ENCODE measurements at places on chromosomes 1 and 21.

DNA sequence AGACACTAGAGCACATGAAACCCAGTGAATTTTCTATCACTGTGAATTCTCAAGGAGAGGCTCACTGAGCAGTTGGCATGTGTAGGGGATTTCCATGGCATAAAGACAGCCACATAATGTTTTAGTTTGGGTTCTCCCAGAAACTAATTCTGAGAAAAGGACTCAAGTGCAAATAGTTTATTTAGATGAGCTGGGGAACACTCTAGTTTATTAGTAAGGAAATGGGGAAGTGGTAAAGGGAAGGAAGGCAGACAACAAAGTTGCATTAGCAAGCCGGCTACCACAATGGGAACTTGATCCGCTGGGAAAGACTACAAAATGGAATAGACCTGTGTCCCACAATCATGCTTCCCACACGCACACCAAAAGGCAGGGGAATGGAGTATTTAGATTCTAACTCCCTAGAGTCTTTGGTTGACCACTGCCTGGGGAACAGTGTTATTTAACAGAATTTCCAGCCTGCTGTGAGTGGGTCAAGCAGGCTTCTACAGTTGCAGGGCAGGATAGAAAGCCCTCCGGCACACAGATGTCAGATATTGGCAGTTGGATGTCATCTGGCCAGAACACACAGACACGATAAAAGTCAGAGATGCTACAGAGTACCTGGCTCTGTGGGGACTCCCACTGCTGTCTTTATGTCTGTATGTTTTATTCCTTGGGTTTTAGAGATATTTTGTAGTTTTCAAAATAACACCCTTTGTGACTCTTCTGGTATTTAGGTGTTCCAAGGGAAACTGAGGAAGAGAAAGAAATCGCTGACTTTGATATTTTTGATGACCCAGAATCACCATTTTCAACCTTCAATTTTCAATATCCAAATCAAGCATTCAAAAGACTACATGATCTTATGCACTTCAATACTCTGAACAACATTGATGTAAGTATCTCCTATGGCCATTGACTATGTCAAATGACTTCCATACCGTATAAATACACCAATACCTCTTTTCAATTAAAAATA is 150.1 kb downstream of the PLA2G4A start:
- H3K4me3 ChIP-seq = no peak overlapping the region
- no peaks in the 10 kb centered on the region for H3K36me3 ChIP-seq
- peaks cover 5% of the 10 kb centered on the region for H3K27me3 ChIP-seq
- H3K27ac ChIP-seq = no peak overlapping the region
- DNase-seq = no peak

DNA sequence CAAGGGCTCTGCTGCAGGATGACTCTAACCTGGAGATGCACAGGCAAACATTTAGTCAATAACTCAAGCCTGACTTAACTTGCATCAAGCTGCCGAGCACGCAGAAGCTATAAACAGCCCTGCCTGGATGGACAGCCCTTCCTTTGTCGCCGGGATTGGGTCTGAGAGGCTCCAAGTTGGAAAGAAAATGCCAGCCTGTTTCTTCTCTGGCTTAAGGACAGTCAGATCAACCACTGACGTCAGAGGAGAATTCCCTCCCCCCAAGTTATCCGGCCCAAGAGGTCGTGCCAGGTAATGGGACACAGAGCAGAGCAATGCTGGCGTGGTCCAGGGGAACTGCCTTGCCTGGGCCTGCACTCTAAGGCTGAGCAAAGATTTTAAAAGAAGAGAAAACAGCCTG is 27.1 kb upstream of the LRRC38 start:
- H3K36me3 ChIP-seq = peaks cover 3% of the 10 kb centered on the region
- no peaks in the 10 kb centered on the region for H3K4me1 ChIP-seq
- H3K27me3 ChIP-seq = peaks cover 2% of the 10 kb centered on the region
- H3K27ac ChIP-seq = no peak overlapping the region
- no peak overlapping the region for H3K4me3 ChIP-seq
- DNase-seq = no peak

GRCh38 chr1:24867084-24867870 is 62.8 kb downstream of the RUNX3 start:
- H3K4me1 ChIP-seq = peaks cover 32% of the 10 kb centered on the region
- H3K4me3 ChIP-seq = no peak overlapping the region

GRCh38 chr1:105556266-105556665 is 1500.2 kb upstream of the PRMT6 start:
- H3K27me3 ChIP-seq = no peaks in the 10 kb centered on the region
- H3K27ac ChIP-seq = no peak overlapping the region
- no peak overlapping the region for H3K4me3 ChIP-seq
- no peaks in the 10 kb centered on the region for H3K4me1 ChIP-seq
- H3K36me3 ChIP-seq = no peaks in the 10 kb centered on the region

GRCh38 chr21:34909492-34910292 is 139.4 kb downstream of the RUNX1 start:
- peaks cover 14% of the 10 kb centered on the region for H3K36me3 ChIP-seq
- no peak overlapping the region for H3K4me3 ChIP-seq
- peaks cover 66% of the 10 kb centered on the region for H3K4me1 ChIP-seq

DNA sequence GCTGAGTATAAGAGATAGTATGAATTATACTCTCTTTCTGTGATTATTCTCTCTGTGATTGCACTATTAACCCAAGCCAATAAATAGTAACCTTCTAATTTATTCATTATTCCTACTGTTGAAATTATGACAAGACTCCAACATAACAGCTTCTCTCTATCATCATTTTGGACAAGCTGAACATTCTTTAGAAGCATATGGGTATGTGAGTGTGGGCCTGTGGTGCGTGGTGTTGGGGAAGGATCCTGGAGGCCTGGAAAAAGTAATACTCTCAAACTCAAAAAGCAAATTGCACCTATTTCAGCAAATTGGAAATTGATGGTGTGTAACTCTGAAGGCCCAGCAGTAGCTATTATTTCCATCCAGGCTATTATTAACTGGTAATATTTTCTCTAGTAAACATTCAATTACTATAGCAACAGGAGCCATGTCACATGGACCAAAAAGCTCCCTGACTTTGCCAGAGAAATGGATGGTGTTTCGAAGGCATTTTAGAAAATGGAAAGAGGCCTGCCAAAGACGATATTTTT is 502.8 kb downstream of the LTN1 start:
- H3K27ac ChIP-seq = no peak overlapping the region
- H3K36me3 ChIP-seq = peaks cover 5% of the 10 kb centered on the region
- no peaks in the 10 kb centered on the region for H3K27me3 ChIP-seq
- peaks cover 27% of the 10 kb centered on the region for H3K4me1 ChIP-seq

- no peaks in the 10 kb centered on the region for H3K4me1 ChIP-seq
- H3K36me3 ChIP-seq = no peaks in the 10 kb centered on the region
- no peak for DNase-seq
- peaks cover 2% of the 10 kb centered on the region for H3K27me3 ChIP-seq
- H3K4me3 ChIP-seq = no peak overlapping the region
These were observed 11.2 kb upstream of the KLHDC7A start for GRCh38 chr1:18469514-18469913.

GRCh38 chr1:51518033-51518585 is 957 bp downstream of the EPS15 start:
- H3K36me3 ChIP-seq = no peaks in the 10 kb centered on the region
- H3K27ac ChIP-seq = peak overlapping the region; percentile 85
- H3K27me3 ChIP-seq = no peaks in the 10 kb centered on the region
- DNase-seq = no peak
- H3K4me3 ChIP-seq = peak overlapping the region; percentile 93

GRCh38 chr1:88784551-88784950 is 100.5 kb downstream of the PKN2 start:
- peaks cover 11% of the 10 kb centered on the region for H3K36me3 ChIP-seq
- H3K27ac ChIP-seq = no peak overlapping the region
- no peak for DNase-seq
- H3K27me3 ChIP-seq = peaks cover 2% of the 10 kb centered on the region

DNA sequence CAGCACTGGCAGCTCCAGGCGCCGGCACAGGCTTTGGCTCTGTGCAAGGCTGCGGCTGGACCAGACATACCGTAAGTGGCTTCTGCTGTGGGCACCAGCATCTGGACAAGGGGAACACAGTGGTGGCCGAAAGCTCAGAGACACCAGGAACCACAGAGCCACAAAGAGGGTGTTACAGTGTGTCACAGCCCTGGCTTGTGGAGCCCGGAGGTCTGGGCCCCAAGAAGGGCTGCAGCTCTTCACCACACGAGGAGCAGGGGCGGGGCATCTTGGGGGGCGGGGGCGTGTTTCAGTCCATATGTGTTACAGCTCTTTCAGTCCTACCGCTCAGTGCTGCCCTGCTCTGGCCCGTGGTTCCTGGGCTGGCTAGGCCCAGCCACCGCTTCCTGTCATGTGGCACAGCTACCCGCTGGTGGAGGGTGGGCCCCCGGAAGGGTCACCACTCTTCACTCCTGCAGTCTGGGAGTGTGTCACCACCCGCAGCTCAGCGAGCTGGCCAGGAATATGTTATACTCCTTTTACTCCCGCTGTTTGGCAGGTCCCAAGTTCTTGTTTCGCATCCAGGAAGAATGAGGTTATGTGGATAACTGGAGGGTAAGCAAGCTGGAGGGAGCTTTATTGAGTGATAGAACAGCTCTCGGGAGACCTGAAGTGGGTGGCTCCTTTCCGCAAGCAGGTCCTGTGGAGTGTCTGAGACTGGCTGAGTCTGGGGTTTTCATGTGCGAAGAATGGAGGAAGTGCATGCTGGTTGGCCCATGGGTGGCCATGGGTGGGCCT is 3.3 kb upstream of the LSM10 start:
- H3K4me3 ChIP-seq = no peak overlapping the region
- peaks cover 5% of the 10 kb centered on the region for H3K36me3 ChIP-seq
- peaks cover 3% of the 10 kb centered on the region for H3K27me3 ChIP-seq
- DNase-seq = no peak

DNA sequence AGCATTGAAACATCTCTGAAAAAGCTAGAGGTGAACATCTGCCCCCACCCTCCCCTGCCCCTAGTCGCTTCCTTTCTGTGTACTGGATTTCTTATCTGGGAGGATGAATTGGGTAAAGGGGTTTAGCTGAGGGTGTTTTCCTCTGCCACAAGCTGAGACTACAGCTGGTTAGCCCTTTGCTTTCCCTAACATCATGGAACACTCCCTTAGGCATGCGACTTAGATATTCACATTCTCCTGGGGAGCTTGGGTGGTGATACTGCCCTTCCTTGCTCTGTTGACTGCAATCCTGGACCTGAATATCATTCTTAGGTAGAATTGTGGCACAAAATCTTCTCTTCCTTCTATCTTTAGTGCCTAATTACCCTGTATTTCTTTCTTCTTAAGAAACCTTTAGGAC is 117.4 kb upstream of the KIAA0040 start:
- no peak overlapping the region for H3K27ac ChIP-seq
- H3K4me1 ChIP-seq = no peaks in the 10 kb centered on the region
- no peaks in the 10 kb centered on the region for H3K36me3 ChIP-seq
- DNase-seq = no peak
- H3K4me3 ChIP-seq = no peak overlapping the region

DNA sequence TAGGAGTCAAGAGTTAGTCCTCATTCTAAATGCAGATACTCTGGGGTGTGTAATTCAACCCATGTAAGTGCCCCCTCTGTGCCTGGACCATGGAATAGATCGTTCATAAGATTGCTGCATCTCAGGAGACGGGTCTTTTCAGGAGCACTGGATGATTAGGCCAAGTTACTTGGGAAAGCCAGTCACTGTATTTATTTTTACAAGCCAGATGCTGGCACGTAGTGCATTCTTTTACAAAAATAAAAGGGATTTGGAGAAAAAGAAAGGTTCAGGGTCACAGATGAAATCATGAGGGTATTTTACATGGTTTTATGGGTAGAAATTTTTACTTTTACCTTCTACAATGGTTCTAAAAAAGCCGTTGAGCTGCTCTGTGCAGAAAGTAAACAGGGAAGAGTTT is 102.6 kb upstream of the UBE2U start:
- DNase-seq = no peak
- no peaks in the 10 kb centered on the region for H3K36me3 ChIP-seq
- H3K4me1 ChIP-seq = peaks cover 10% of the 10 kb centered on the region
- no peak overlapping the region for H3K27ac ChIP-seq
- no peak overlapping the region for H3K4me3 ChIP-seq

DNA sequence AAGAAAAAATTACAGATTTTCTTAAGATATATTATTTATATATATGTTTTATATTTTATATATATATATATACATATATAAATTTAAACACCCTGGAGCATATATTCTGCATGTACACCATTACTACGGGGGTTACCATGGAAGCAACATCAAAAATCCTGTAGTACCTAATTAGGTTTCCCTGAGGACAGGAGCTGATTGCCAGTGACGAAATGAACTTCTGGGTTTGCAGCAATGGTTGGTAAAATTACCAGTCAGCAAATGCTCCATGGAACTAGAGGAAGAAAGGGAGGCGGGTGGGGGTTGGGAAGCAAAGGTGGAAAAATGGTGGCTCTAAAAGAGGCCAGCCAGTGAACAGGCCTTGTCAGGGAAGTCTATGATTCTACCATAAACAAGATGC is 89.5 kb downstream of the KCNN3 start:
- H3K36me3 ChIP-seq = peaks cover 4% of the 10 kb centered on the region
- peaks cover 61% of the 10 kb centered on the region for H3K27me3 ChIP-seq
- DNase-seq = no peak
- no peaks in the 10 kb centered on the region for H3K4me1 ChIP-seq
- no peak overlapping the region for H3K4me3 ChIP-seq

DNA sequence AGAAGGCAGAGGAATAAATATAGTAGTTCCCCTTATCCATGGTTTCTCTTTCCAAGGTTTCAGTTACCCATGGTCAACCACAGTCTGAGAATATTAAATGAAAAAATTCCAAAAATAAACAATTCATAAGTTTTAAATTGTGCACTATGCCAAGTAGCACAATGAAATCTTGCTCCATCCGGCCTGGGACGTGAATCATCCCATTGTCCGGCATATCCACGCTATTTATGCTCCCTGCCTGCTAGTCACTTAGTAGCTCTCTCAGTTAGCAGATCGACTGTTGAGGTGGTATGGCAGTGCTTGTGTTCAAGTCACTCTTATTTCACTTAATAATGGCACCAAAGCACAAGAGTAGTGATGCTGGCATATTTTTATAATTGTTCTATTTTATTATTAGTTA is 58.6 kb upstream of the ARHGAP29 start:
- H3K36me3 ChIP-seq = peaks cover 7% of the 10 kb centered on the region
- no peaks in the 10 kb centered on the region for H3K27me3 ChIP-seq
- peaks cover 26% of the 10 kb centered on the region for H3K4me1 ChIP-seq
- H3K4me3 ChIP-seq = no peak overlapping the region
- DNase-seq = peak; percentile 23

DNA sequence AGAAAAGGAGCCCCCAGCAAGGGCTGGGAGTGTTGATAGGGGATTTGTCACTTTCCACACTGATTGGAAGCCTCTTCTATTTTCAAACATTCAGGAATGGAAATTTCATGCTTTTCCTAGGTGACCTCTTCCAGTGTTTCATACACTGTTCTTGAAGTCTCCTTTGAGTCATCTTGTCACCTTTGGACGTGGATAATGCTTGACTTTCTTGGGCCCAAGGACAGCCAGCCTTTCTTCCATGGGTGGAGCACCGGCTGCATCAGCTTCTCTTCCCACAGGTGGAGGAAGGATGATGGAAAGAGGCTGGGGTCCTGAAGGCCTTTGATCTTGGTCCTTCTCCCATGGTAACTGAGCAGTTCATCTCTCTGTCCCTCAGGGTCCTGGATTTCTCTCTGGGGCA is 11.9 kb upstream of the PIGR start:
- H3K4me1 ChIP-seq = peaks cover 11% of the 10 kb centered on the region
- H3K27ac ChIP-seq = no peak overlapping the region
- peaks cover 36% of the 10 kb centered on the region for H3K27me3 ChIP-seq
- no peak for DNase-seq

- no peaks in the 10 kb centered on the region for H3K36me3 ChIP-seq
- H3K4me1 ChIP-seq = no peaks in the 10 kb centered on the region
- DNase-seq = no peak
- H3K4me3 ChIP-seq = peak overlapping the region; percentile 77
- H3K27me3 ChIP-seq = no peaks in the 10 kb centered on the region
- H3K27ac ChIP-seq = peak overlapping the region; percentile 33
These were observed 874 bp downstream of the FAAP20 start for GRCh38 chr1:2193514-2194281.

GRCh38 chr1:226772446-226773139 is 33.5 kb upstream of the ITPKB start:
- H3K27ac ChIP-seq = no peak overlapping the region
- H3K4me3 ChIP-seq = no peak overlapping the region
- H3K4me1 ChIP-seq = no peaks in the 10 kb centered on the region
- H3K36me3 ChIP-seq = no peaks in the 10 kb centered on the region

All from HFFc6 (cell line).